GM04503 (cell line): ENCODE measurements at places on chromosomes 2 and 18.

GRCh38 chr18:24209558-24209957 lies 70.7 kb downstream of the CABYR start:
- no peak for DNase-seq

- DNase-seq, result no peak
These were observed 50.3 kb downstream of the SATB2 start for GRCh38 chr2:199407421-199407820.

GRCh38 chr18:58991167-58991798 lies 126.6 kb downstream of the ZNF532 start:
- no peak for DNase-seq

GRCh38 chr18:62612776-62613175 lies 90.0 kb downstream of the ZCCHC2 start:
- no peak for DNase-seq

DNA sequence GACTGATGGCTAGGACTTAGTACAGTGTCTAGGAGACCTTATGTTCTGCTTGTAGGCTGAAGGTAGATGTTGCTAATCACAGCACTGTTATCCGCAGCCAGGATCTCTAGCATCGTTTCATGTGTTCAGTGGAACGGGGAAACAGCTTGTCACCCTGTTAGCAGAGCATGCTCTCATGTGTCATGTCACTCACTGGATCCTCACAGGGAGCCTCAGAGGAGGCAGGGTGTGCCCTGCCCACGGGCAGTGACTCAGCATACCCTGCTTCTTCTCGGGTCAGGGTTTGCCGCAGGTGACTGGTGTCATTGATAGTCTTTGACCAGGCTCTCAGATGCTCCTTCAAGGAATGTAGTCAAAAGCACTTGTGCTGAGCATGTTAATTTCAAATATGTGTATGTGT lies 44.4 kb downstream of the RPIA start:
- no peak for DNase-seq

- no peak for DNase-seq
These were observed 19.5 kb downstream of the STRADB start for GRCh38 chr2:201470821-201471731.

DNA sequence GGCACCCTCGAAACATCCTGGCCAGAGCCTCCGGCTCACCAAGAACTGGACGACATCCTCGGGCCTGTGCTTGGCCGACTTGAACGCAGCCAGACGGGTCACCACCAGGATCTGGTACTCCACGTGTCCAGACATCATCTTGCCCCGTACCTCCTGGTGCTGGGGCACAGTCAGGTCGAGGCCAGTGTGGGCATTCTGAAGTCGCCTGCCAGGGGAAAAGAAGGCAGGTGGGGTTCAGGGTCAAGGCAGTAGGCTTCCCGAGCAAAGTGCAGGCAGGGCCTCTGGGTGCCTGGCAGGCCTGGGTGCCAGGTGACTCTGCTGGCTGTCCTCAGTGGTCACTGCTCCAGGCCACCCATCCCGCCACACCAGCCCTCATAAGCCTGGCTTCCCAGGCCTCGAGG lies 5.6 kb downstream of the HS1BP3 start:
- no peak for DNase-seq

DNA sequence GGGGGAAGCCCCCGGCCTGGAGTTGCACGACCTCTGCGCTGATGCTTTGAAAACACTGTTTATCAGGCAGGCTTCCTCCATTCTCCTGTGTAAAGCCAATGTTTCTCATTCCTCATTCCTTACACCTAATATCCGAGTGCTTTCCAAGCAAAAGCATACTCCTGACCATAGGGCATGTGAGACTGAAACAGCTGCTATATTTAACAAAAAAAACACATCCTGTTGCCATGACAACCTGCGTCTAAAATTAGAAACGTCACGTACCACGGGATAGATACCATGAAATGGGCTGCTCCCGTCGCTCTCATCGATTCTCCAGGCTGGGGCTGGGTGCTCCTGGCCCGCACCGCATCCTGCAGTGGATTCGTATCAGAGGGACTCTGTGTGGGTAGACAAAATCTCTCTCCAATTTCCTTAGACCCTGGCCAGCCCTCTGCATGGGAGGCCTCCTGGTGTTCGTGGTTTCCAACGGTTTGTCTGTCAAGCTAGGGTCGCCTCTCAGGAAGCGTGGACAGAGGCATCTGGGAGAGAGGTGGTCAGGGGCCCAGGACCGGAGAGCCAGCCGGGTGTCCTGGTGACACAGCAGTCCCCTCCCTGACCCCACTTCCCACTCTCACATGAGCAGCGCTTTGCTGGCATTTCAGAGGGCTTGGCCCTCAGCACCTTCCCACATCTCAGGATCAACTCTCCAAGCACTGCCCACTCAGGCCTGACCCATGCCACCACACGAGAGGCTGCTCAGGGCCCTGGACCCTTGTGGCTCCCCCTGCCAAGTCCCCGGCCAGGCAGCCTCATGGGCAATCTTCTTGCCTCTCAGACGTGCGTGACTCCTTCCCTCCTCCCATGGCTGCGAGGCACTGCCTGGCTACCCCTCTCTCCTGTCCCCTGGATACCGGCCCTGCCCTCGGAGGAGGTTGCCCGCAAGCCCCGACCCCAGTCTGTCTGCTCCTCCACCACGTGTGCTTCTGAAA lies 268.1 kb downstream of the NDUFA10 start:
- DNase-seq, result no peak

GRCh38 chr2:40130251-40130994 lies 321.5 kb downstream of the SLC8A1 start:
- no peak for DNase-seq
